GM12892 (cell line): ENCODE measurements at places on chromosomes 12 and 14.

DNA sequence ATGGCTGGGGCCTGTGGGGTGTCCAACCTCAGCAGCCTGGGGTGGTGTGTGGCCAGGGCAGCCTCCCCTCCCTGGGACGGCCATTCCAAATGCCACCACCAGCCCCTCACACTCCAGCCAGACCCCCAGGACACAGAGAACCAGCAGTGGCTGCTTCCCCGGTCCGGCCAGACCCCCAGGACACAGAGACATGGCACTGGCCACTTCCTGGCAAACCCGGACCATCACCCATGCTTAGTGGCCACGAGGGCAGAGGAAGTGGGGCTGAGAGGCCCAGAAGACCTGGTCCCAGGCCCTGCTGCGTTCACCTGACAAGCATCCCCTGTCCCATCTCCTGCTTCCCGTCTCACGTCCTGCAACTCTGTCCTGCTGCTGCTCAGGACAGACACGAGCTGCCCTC lies 26.7 kb downstream of the BEGAIN start:
- no peak for DNase-seq

DNA sequence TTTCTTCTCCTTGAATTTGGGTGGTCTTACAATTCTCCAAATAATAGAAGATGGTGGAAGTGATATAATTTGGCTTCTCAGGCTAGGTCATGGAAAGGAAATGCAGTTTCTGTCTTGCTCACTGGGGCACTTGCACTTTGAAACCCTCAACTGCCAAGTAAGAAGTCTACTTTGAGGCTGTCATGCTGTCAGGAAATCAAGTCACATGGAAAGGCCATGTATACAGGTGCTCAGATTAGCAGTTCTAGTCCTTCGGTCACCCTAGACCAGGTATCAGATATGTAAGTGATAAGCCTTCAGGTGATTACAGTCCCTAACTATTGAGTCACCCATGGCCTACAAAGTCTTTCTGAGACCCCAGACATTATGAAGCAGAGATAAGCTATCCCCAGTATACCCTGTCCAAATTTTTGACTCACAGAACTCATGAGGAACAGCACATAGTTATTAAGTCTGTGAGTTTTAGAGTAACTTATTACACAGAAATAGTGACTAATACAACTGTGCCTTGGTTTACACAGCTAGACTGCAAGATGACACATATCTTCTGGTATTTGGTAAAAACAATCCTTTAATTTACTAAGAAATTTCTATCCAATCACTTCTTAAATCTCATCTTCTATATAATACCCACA lies 26.3 kb upstream of the BBS10 start:
- no peak for DNase-seq

- no peak for DNase-seq
Observed at GRCh38 chr14:69643430-69644200, 32.2 kb downstream of the SUSD6 start.

- DNase-seq, result no peak
Observed at GRCh38 chr12:112308652-112309051, 73.6 kb downstream of the HECTD4 start.

- DNase-seq, result no peak
Observed at GRCh38 chr14:61941421-61942150, 179.4 kb downstream of the SNAPC1 start.

DNA sequence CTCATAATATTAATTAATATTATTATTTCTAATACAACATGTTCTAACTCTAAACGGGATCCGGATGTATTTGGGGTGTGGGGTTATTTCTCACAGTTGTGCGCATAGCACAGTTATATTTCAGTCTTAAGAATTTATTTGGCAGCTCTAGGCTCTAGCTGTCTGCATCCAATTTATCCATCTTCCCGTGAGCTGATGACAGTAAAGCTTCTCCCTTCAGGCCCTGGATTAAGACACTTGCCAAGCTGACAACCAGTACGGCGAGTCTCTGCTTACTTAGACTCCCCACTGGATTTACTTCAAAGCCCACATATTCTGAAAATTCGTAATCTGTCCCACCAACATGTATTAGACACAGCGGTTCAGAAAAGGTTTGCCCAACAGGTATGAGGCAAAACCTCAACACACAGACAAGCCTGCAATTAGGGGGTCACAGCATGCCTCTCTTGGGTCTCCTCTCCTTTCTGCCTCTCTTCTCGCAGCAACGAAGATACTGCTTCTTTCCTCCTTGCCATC lies 232.9 kb upstream of the TMTC1 start:
- no peak for DNase-seq

DNA sequence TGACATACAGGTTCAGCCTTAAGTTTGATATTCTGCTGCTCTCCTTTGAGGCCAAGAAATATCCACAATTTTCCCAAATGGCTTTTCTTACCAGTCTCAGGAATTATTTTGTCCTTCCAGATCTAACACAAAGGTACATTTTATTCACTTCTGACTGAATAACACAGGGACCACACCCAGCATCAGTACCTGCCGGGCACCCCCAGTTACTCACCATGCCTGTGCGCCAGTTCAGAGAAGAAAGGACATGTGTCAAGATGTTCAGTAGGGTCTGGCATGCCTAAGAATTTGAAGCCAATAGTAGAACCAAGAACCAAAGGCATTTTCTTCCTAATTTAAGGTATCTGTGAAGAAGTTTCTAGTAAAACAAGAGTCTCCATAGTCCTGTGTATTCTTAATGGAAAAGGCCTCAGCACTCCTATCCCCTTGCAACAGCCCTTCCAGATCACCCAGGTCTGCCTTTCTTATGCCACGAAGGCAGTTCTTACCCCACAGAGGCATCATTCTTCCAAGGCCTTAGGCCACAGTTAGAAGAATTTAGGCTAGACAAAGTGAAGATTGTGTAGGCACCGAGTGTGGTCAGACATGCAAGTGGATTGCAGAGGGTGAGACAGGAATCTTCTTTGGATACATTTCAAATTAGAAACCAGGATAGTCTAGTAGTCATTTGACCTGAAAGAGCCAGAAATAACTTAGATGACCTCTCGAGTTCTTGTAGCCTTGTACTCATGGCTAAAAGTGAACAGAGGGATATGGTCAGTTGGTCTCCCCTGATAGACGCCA lies 140.1 kb upstream of the HIF1A start:
- no peak for DNase-seq

DNA sequence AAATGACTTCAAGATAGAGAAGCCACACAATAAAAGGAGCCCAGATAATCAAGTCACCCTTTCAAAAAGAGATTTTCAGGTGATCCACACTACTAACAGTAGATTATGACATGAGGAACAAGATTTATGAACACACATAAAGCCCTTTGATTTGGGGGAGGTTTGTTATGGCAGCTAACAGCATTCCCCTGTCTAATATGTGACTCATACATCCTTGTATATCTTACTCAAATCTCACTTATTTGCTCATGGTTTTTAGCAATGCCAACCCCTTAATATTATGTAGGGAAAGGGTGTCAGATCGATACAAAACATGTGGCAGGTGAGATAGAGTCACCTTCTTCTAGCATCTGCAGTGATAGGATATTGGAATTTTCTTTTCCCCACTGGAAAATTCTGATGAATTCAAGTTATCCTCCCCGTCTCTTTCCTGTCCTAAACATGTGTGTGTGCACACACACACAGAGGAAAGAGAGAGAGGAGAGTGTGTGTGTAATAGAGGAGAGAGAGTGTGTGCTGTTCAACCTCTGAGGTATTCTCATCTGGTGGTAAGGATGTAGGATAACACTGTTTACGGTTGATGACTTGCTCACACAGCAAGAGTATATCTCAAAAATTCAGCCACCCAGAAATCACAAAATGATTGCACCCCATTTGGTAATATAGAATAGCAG lies 319.9 kb downstream of the KCNC2 start:
- no peak for DNase-seq

- DNase-seq, result no peak
Observed at GRCh38 chr12:27237790-27238771, 6.0 kb upstream of the STK38L start.

DNA sequence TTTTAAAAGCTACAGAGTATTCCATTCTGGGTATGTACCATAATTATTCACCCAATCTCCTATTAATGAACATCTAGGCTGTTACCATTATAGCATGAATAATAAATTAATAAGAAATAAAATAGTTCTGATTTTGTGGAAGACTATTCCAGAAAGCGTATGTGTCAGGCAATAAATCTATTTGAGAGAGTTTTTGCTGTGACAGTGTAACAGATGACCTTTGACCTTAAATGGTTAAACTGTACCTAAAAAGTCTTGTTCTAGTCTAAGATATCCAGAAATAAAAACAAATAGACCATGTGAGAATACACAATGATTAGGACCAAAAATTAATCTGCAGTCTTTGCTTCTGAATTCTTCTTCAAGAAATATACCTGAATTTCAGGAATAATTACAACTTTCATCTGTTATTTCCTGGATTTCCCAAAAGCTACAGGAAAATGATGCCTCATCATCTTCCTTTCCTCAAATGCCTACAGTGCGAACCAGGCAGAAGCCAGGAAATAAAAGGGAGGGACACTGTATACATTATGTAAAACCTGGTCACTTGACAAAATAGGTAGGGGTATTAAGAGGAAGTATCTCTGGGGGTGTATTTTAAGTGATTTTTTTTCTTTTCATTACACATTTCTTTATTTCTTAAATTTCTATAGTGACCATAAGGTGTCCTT lies 7.3 kb downstream of the TM7SF3 start:
- no peak for DNase-seq

DNA sequence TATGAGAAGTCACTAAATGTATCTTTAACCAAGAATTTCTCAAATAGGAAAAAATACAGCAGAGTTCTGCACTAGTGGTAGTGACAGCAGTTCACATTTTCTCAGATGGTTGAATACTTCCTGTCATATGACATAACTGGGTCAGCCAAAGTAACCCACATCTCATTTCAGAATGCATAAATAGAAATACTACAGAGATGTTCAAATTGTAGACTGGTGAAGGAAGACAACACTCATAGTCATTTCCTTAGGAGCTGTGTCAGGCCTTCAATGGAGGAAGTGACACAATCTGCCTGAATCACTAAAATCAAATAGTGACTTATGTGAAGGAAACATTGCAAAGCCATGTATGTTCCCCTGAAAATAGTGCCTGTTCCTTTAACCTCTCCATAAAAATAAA lies 32.4 kb downstream of the FERMT2 start:
- peak; percentile 10 for DNase-seq

- no peak for DNase-seq
Observed at GRCh38 chr14:79705126-79705894, 506.0 kb downstream of the DIO2 start.

- no peak for DNase-seq
Observed at GRCh38 chr14:24343795-24344660, 4.2 kb upstream of the RIPK3 start.

- DNase-seq, result no peak
Observed at GRCh38 chr12:104456950-104457745, 400 bp downstream of the CHST11 start.

DNA sequence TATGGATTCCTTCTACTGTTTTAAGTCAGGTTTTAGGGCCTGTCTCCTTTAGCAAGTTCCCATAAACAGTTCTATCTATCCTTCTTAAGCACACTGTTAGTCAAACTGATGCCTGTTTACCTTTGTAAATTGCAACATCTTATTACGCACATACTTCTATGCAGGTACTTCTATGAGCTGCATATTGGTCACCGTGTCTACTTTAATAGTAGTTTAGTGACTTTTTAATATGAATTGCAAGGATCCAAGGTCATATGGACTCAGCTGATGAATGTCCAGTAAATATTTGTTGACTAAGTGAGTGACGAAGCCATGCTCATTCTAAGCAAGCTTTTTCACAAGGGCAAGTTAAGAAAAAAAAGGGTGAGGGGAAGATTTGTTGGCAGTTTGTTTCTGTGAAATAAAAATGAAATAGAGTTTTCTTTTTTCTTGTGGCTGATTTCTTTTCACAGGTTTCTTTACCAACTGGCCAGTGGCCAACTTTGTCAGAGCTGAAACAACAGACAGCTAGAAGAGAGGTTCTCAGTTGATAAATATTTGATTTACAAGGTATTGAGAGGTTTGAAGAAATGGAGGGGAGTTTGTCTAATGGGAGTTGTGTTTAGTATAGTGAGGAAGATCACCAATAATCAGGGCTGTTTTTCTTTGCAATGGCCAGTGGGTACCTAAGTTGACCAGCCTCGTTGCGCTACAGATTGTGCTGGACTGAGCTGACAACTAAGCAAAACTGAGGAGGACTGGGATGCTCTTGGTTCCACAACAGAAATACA lies 141.1 kb downstream of the SLC15A5 start:
- no peak for DNase-seq

- no peak for DNase-seq
Observed at GRCh38 chr14:25431211-25432076, 381.5 kb upstream of the STXBP6 start.

DNA sequence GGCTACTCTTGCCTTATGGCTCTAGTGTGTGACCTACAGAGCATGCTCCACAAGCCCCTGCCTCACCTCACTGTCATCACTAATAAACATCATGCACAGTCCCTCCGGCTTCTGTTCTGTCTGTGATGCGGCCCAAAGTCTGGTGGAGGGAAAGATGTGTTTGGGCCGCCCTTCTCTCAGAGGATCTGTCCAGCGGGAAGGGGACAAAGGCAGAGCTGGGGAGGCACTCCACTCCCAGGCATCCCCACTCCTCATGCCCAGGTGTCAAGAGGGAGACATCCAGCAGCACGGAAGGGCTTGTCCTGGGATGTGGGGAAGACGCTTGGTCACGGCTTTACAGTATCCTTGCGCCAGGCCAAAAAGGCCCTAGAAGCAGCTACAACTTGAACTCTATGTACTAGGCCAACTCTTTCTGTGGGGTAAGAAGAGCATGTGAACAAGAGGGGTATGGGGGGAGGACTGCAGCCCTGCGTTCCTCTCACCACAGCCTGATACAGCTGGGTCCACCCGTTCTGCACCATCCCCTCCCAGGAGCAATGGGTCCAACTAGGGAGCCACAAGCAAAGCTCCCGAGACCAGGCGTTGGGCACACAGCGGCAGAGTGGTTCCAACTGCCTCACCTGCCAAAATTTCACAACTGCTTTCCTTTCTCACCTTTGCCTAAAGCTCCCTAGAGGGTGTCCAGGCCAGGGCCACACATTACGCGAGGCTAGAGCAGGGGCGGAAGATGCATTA lies 10.7 kb downstream of the CACNB3 start:
- no peak for DNase-seq

GRCh38 chr12:45989721-45990467 lies 480 bp downstream of the SCAF11 start:
- DNase-seq, result peak; percentile 9

GRCh38 chr12:96170328-96170727 lies 23.8 kb upstream of the ELK3 start:
- DNase-seq, result no peak

DNA sequence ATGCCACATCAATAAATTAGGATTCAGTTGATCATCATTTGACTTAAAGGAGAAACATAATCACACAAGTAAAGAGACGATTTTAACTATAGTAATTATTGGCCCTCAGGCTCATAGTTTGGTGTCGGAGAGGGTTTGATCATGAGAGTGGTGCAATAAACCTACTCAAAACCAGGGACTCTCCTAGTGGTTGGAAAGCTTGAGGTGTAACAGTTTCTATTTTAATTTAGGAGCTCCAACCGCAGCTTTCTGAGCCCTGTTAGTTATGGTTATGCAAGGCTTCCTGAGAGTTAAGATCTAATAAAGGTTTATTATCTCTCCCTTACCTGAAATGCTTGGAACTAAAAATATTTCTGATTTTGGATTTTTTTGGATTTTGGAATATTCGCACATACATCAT lies 36.4 kb downstream of the TMTC2 start:
- DNase-seq, result no peak

GRCh38 chr14:93332397-93332852 lies 411 bp downstream of the BTBD7 start:
- peak; percentile 38 for DNase-seq

- DNase-seq, result no peak
Observed at GRCh38 chr12:23617749-23618148, 331.7 kb downstream of the SOX5 start.

- DNase-seq, result no peak
Observed at GRCh38 chr12:128627659-128628058, 196.1 kb downstream of the SLC15A4 start.
